ENCODE measurements at places on chromosomes 16 and 17. TPM values are rescaled to one million over a fixed set of nuclear protein-coding genes. Genes with fewer than 3 reads are reported as not detected.
A peak's percentile ranks its signal among the peaks of the same experiment; 100 is the strongest.

KCTD5 gene
- total RNA-seq: 26.0 TPM

KRTAP4-5 gene
- not detected for total RNA-seq

DNA sequence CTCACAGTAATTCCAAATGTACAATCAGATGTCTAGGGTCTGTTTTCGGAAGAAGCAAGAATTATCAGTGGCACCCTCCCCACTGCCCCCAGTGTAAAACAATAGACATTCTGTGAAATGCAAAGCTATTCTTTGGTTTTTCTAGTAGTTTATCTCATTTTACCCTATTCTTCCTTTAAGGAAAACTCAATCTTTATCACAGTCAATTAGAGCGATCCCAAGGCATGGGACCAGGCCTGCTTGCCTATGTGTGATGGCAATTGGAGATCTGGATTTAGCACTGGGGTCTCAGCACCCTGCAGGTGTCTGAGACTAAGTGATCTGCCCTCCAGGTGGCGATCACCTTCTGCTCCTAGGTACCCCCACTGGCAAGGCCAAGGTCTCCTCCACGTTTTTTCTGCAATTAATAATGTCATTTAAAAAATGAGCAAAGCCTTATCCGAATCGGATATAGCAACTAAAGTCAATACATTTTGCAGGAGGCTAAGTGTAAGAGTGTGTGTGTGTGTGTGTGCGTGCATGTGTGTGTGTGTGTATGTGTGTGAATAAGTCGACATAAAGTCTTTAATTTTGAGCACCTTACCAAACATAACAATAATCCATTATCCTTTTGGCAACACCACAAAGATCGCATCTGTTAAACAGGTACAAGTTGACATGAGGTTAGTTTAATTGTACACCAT, 59.7 kb downstream of the HLF start:
- DNase-seq: no peak

DNA sequence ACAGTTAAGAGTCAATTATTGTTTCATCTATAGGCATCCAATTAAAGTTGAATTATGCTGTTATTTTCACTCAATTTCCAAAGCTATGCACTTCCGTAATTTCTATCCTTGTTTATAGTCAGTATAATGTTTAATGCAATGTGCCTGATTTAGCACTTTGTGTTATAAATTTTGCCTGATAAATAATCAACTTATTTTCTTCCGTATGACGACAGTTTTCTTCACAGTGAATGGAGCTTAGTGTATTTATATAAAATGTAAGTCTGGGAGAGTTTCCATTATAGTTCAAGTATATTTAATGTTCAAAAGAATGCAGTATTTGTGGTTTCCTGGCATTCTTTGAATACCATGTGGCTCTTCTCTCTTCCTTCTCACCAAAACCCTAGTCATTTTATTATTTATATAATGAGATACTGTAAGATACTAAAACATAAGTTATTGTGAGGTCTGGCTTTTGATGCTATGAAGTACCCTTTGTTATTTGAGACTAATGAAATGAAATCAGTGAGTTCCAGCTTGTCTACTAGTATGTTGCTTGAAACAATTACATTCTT, 240.6 kb downstream of the PRKCA start:
- DNase-seq: peak; percentile 51

- no peak for DNase-seq
These were observed 20.8 kb downstream of the UNC13D start for GRCh38 chr17:75823257-75824041.

DNA sequence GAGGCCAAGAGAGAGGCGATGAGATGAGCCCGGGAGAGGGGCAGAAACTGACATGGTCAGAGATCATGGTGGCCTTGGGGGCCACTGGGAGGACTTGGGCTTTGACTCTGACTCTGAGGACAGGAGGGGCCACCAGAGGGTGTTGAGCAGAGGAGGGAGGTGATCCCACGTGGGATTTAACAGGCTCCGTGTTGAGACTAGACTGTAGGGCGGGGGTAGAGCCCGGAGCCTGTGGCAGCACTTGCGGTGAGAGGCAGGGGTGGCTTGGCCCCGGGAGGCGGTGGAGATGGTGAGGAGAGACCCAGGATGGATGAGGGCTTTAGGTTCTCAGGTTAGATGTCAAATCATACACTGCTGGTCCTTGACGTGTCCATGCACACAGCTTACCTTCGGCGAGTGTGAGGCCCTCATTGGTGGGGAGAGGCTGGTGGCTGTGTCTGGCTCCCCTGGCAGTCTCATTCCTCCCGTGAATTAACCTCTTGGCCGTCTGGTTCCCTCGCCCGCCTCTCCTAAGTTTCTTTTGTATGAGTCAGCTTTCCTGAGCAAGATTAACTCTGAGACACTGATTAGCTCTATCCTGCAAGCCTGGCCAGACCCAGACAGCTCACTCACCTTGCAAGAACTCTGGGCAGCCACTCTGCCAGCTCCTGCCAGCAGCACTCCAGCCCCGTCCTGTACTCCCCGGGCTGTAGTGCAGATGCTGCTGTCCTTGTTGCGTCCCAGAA, 39.7 kb downstream of the VPS35L start:
- peak; percentile 94 for DNase-seq

DNA sequence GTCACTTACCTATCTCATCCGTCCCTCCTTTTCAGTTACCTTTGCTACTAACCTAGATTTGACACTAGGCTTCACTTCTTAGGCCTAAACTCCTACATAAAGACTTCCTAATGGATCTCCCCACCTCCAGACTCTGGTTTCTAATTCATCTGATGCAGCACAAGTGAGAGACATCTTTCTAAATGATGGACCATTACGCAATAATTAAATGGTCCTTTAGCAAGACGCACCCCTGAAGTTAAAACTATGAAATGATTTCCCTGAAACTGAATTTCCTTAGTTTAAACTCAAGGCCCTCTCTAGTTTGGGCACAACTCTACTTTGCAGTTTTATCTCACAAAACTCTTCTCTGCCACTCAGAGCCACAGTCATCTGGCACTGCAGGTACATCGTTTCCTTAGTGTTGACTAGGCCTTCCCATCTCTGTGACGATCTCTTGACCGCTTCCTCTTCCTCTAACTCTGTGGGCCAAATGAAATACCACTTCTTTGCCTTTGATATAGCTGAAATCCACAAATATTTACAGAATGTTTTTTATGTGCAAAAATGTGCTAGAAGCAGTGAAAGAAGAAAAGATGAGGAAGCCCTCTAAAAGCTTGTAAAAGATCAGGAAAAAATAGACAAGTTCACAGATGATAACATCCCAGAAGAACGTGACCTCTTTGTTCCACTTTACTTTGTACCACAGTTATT, 3.3 kb downstream of the SYNRG start:
- DNase-seq: no peak

SP6 gene
- total RNA-seq: 1.2 TPM

PRR35 gene
- not detected for total RNA-seq

DNA sequence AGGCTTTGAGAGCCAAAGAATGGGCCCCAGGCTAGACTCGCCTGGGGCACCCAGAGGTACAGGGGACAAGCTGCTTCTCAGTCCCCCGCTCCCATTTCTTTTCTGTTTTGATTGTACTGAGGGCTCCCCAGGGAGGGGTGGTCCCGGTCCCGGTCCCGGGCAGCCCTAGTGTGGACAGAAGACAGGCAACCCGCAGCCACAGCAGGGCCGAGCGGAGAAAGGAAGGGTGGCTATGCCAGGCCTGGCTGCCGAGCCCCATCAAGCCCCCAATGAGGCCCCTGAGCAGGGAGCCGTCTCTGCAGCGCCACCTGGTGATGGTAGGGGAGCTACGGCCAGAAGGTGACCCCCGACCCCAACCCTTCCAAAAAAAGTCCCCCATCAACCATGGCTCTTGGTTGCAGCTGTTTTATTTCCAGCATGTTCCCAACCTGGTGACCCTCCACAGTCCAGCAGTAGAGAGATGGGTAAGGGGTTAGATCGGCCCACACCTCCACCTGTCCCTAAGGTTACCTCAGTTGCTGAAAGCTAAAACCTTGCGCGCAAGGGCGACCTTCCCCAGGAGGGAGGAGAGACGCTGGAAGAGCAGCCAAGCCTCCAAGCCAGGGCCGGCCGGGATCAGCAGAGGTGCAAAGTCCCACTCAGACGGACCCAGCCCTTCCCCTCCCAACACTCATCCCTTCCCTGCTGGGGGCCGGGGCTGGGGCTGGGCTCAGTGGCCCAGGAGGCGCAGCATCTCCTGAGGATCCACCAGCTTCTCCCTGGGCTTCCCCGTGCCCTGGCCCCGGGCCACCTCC, 2.6 kb upstream of the GRIN2C start:
- DNase-seq: no peak

DNA sequence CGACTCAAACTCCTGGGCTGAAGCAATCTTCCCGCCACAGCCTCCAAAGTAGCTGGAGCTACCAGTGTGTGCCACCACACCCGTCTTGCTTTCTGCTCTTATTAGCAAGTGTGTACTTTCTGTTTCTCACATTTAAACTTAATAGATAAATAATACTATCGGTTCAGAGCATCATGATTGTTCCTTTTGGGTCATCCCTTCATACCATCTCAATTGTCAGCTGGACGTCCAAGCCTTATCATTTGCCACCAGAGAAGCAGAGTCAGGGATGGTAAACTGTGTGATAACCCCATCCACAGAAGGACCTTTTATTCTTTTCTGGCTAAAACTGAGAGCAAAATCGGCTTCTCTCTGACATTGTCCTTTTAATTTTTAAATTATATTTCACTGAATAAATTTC, 279.8 kb upstream of the GOT2 start:
- DNase-seq: no peak

DNA sequence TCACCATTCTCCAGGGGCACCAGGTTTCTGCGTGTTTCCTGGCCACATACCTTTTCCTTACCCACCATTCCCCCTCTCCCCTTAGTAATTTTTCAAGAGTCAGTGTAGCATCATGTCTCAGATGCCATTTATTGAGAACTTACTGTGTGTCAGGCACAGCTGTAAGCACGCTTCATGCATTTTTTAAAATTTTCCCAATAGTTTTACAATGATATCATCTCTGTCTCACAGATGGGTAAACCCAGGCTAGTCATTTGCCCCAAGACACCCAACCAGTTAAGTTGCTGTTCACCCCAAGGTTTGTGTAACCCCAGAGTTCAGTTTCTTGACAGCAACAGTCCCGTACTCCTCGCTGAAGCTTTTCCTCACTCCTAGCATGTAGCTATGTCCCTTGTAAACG, 56.4 kb upstream of the IRX3 start:
- DNase-seq: no peak

- DNase-seq: no peak
These were observed 5.1 kb upstream of the MEIOB start for GRCh38 chr16:1877089-1877488.

DNA sequence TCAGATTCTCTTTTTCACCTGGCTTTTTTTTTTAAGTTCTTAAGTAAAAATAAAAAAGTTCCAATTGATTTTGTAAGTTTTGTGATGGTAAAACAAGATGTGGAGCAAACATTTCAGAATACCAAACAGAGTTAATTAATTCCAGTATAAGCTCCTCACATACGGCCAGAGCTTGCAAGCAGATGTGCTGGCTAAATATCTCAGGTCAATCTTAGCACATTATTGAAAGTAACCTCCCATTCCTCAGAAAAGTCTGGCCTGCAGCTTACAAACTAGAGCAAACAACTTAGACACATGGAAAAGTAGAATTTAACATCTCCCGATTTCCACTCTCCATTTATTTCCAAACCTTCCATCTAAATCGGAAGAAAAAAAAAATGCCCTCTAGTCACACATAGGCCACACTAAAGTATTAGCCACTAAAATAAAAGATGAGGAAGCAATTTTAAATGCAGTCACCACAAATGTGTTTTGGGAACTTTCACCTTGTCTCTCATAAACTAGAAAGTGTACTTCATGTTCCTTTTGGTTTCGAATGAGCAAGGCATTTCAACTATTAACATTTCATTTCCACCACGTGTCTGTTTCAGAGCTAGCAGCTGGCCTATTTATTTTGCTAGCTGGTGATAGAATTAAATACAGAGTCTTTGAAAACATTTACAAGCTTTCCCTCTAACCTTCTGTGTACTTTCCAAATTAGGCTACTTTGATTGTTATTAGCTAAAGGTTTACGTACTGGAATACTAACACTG, 143.3 kb downstream of the STX8 start:
- DNase-seq: peak; percentile 81

GRCh38 chr17:63445571-63445953, 544 bp downstream of the CYB561 start:
- peak; percentile 35 for DNase-seq

- no peak for DNase-seq
These were observed 157.8 kb downstream of the CDH13 start for GRCh38 chr16:82784573-82784968.

- DNase-seq: no peak
These were observed 13.3 kb downstream of the TVP23A start for GRCh38 chr16:10805334-10805733.

DNA sequence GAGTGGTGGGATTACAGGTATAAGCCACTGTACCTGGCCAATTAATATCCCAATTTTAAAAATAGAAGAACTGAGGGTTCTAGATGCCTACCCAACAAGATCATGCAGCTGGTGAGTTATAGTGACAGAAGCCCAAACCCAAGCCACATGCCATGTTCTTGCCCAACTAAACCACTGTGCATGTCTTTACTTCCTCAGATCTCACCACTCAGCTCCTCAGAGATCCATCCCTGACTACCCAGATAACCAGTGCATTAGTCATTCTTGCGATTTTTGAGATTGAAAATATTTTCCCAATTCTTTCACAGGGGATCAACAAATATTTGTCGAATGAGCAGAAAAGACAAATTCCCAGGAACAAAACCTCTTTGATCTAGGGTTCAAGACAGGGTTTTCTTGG, 303.1 kb downstream of the CBLN1 start:
- no peak for DNase-seq
